ENCODE measurements at places on chromosomes 2 and 18.

- DNase-seq: no peak
These were observed 9.0 kb upstream of the CCDC150 start for GRCh38 chr2:196630531-196630930.

GRCh38 chr2:65264821-65265670 lies 37.4 kb downstream of the ACTR2 start:
- DNase-seq: peak; percentile 50

GRCh38 chr2:163709270-163709669 lies 26.5 kb downstream of the FIGN start:
- DNase-seq: no peak

GRCh38 chr2:130319536-130319935 lies 23.2 kb upstream of the IMP4 start:
- no peak for DNase-seq

DNA sequence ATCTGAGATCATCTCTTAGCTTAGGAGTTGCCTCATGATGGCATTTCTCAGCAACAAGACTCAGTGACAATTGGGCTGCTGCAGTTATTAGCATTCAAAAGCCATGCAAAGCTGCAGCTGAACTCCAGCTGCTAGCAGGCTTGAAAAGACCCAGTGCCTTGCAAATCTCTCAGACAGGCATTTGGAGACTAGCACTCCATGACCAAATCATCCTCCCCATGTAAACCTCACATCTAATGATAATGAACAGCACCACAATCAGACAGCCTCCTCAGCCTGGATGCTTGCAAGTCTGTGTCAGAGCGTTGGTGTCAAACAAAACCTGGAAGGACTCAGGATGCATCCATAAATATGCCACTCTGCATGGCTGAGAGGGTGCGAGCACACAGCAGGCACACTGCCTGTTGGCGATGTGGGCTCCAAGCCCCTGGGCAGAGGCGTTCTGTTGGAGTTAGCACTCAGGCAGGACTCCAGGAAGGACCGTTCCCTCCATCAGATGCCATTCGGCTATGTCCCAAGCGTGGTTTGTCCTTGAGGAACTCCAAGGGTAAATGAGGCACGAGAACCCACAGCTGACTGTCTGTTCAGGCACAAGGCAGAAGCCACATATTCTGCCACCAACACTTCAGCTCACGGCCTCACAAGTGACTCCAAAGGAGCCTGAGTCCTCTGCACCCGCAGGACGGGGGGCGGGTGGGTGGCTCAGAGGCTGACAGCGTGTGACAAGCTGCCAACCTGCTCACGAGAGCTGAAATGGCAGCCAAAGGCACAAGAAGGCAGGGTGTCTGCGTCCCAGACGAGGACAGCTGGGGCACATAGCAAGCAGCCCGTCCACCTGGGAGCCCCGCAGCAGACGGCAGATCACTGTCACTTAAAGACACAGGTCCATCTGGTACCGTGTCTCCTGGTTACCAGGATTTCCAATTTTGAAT lies 183.8 kb downstream of the MYT1L start:
- no peak for DNase-seq

DNA sequence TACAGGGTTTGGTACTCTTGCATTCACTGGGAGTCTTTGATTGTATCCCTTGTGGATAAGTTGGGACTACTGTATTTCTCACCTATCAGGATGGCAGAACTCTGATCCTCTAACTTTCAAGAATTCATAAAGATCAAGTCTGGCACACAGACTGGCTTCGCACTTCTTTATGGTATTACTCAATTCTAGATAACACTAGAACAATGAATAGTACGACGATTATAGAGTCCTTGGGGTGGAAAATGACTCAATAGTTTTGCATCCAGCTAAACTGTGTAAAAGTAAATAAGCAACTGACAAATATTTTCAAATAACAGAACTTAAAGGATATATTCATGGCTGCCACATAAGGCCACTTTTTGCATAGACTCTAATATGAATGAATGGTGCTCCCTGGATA lies 103.4 kb upstream of the MEX3C start:
- no peak for DNase-seq

GRCh38 chr2:222663479-222663878 lies 7.6 kb upstream of the FARSB start:
- DNase-seq: peak; percentile 27

DNA sequence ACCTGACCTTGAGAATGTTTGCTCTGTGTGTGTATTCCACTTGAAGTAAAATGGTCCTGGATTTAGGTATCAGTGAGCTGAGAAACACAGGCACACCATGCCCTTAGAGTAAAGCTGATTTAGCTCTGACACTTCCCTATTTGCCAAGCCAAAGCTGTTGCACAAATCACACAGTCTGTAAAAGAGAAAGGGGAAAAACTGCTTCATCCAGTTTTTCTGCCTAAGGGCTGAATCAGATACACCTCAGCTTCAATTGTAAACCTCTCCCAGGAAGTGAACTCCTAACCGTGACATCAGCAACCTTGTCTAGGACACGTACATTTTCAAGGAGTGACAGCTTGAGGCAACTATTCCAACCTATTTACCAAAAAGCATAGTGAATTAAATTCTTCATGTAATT lies 150.4 kb downstream of the NR4A2 start:
- DNase-seq: no peak

GRCh38 chr2:199558156-199558555 lies 100.4 kb upstream of the SATB2 start:
- no peak for DNase-seq

DNA sequence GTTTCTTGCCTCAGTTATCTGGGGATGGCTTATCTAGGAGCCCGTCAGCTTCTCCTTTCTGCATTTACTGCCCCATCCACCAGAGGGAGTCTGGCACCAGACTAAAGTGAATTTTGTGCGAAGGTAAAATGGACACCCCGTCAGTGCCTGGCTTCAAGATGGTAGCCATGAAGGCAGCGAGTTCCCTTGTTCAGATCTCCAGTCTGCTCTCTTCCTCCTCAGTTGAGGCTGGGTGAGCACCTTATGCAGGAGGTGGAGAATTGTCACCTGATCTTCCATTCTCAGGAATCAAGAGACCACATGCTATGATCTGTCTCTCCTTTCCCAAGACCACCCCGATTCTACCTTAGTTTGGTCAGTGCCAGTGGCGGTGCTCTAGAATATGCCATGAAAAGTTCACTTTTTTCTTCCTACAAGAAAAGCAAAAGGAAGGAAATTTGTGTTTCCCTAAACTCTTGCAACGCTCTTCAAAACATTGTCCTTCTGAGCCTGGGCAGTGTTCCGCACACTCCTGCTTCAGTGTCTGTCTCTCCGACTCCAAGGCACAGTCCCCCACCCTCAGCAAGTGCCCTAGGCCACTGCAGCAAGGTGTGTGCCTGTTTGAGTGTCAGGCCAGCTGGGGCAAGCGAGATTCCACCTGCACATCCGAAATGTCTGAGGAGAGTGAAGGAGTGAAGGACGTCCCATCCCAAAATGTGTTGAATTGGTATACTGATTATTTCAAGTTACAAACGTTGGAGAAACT lies 168.6 kb downstream of the SS18 start:
- DNase-seq: peak; percentile 46

DNA sequence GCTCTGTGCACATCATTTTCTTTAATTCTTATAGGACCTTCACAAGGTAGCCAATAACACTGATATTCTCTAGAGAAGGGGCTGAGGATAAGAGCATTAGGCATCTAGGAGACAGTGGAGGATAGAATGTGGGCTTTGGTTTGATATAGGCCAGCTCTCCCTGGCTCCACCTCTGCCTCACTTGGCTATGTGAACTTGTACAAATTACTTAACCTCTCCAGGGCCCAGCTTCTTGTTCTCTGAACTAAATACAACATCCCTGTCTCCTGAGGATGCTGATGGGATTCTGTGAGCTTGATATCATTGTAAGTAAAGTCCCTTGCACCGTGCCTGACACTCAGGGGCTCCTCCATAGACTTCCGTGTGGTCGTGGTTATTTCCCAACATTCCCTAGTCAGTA lies 87.3 kb downstream of the ACOXL start:
- DNase-seq: no peak

DNA sequence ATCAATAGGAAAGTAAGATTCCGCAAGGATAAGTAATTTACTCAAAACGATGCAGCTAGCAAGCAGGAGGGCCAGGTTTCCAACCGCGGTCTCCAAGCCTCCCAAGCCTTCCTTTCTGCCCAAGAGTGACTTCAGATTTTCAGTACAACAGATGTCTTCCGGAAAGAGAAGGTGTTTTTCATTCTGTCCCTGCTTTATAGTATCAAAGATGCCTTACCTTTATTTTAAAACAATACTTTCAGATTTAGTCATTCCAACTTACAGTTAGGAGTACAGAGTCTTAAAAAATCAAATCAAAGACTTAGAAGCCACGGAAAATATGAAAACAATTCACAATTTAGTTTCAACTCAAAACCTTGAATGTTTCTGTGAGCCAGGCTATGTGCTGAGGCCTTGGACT lies 43.6 kb downstream of the CYB5A start:
- DNase-seq: no peak

DNA sequence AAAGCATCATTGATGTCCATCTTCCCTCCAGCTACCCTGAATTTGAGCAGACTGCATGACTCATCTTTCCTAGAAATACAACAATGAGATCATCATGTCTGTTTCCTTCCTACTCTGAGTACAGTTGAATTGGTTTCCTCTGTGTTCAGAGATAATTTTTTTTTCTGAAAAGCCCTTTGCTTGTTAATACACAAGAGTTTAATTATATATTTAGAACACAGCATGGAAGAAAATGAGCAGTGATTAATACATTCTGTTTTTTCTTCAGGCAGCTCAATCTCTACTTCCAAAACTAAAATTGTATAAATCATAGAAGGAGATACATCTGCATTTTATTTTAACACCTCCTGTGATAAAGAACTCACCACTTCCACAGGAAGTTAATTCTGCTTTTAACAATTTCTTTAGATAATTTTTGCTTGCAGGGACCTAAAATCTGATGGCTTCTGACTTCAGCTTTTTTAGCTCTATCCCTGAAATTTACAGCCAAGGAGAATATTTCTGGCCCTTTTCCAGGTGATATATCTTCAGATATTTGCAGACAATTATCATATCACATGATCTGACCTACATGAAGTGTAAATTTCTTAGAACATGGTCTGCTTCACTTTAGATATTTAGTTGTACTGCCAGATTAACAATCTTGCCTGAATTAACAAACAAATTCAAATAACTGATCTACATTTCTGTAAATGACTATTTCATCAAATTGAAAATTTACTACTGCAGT lies 249.0 kb downstream of the TRIB2 start:
- peak; percentile 75 for DNase-seq

DNA sequence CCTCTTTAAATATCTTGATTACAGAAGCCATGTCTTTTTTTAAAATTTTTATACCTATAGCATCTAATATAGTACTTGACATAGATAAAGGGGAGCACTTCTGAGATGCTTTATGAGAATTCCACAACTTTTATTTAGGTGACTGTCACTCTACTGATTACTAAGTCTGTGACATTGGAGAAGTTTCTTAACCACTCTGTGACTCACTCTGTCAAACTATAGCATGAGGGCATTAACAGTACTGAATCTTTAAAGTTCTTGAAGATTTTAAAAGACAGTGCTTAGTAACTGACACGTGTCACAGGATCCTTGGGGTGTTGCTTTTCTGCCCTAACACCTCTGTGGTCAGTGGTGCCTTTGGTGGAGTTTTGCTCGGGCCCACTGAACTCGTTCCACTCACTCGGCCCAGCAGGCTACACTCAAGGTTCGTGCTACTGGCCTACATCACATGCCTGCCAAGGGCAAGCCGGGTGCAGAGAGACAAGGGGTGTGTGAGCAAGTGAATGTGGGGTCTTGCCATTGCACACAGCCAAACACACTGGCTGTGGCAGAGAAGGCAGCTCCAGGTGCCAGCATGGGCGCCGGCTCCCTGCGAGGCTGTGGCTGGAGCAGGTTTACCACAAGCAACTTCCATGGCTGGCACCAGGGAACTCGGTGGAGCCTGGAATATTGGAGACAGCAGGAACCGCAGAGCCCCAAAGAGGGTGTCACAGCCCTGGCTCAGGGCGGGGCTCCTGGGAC lies 734.0 kb upstream of the CDH7 start:
- DNase-seq: no peak

DNA sequence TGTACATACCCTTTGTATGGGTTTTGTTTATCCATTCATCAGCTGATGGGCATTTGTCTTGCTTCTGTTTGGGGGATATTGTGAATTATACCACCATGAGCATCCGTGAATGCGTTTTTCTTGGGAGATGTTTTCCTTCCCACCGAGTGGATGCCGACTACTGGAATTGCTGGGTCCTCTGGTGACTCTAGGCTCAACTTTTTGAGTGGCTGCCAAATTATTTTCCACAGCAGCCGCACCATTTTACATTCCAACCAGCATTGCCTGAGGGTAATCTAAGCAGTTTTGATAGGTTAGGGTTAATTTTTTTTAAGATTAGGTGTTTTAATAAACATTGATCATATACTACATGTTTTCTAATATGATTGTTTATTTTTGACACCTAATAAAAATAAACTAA lies 220.1 kb downstream of the SNTG2 start:
- no peak for DNase-seq

DNA sequence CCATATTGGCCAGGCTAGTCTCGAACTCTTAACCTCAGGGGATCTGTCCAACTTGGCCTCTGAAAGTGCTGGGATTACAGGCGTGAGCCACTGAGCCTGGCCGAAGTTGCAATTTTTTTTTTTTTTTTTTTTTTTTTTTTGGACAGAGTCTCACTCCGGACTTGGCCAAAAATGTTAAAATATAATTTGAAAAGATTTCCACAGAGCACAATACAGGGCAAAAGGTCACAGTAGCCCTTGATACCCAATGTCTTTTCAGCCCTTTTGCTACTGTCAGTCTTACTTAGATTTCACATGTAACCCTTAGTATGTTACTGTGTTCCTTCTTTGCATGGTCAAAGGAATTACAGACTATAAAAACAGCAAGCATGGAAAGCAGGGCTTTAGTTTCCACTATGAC lies 42.6 kb upstream of the MAPRE2 start:
- DNase-seq: no peak

DNA sequence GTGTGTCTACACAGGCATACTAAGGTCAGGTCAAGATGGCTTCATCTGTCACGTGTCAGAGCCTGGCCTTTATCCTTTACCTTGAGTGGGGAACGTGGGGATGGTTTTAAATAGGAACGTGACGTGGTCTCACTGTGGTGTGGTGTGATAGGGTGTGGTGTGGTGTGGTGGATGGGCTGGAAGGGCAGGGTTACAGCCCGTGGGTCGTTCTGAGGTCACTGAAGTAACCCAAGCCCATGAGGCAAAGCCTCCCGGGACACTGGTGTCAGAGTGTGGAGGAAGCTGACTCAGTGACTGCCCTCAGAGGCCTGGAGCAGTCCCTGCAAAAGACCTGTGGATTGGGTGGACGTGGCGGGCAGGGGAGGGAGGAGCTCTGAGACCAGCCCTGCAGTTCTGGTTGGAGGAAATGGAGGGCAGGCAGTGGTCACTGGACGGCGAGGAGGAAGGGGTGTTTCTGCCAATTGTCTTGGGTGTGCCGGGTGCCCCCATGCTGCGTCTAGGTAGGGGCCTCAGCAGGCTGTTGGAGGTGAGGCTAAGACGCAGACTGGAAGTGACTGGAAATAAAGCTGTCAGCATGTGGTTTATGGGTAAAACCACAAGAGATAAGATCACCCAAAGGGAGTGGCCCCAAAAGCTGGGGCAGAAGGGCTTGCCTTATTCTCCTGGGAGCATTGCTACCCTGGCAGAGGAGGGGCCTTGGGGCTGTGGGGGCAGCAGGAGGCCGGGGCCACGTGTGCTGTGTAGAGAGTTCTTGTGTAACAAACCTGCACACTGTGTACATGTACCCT lies 84.8 kb downstream of the SH3RF3 start:
- DNase-seq: peak; percentile 87
